Stimulated activated CD4-positive, alpha-beta T cell treated with anti-CD3 and anti-CD28 coated beads, Interleukin-12 subunit alpha, Interleukin-12 subunit beta, amount 100 ng/mL, for 24 hours (primary cell): ENCODE measurements at places on chromosomes 5 and 9.

GRCh38 chr5:134524272-134524825 is 1.1 kb upstream of the JADE2 start:
- DNase-seq, result peak; percentile 35

DNA sequence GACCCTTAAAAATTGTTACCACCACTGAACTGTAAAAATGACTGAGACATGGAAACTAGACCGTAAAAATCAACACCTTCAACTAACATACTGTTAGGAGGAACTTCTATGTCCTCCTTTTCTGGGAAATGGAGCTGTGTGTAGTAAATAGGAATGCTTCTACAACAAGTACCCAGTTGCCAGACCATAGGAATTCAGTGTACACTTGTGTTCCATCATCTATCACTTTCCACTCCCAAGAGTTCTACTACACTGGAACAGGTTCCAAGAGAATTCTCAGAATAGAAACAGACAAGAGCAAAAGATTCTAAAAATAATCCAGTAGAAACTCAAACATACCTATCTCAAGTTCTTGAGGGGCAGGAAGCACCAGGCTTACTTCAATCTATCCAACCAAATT is 23.6 kb downstream of the UBAP2 start:
- DNase-seq, result no peak

DNA sequence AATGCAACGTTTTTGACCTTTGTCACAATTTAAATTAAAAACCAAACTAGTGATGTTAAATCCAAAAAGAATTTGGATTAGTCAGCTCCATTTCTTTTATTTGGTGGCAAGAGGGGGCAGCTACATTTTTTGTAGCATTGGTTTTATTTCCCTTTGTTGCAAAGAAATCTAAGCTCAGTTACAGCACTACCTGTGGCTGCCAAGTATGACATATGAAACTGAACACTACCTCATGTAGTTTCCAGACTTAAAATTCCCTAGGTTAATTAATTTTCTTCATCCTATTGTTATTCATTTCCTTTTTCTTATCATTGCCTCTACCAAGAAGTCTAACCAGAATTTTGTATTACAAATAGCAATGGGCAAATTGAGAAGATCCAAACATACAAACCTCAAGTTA is 393.5 kb downstream of the BRINP1 start:
- no peak for DNase-seq

- DNase-seq, result no peak
These were observed 357.9 kb upstream of the CCNH start for GRCh38 chr5:87770601-87771121.

DNA sequence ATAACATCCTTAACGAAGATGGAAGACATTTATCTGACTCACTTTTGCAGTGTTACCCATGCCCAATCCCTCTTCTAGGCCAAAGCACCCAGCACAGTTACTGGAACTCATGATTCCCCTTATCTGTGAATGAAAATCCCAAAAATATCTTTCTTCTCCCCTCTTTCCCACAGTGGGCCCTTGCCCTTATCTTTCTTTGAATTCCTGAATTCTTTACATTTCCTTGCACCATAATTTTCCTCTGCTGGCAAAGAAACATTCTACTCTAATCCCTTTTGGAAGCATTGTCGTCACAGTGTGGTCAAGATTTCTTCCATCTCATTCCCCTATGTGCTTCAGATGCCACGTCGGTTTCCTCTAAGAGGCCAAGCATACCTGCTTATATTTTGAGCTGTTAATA is 135.9 kb upstream of the LIFR start:
- no peak for DNase-seq

DNA sequence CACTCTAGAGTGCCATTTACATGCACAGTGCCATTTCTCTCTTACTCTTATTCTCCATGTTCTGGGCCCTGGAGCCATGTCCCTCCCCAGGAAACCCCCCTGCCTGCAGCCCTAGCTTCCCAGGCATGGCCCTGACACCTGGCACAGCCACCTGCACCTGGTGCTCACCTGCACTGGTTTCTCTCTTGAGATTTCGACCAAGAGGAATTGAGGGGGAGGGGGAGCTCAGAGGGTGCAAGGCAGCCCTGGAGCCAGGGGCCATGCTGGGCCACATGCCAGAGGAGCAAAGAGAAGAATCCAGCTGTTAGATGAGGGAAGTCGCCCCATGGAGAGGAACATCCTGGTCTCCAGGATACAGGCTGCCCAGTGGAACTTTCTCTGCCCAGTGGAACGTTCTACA is 65.0 kb upstream of the RAPGEF1 start:
- DNase-seq, result no peak

GRCh38 chr9:12666813-12667212 is 26.4 kb upstream of the TYRP1 start:
- no peak for DNase-seq
